Glomerular endothelial cell (primary cell): ENCODE measurements at places on chromosomes 5 and 9. TPM values are rescaled to one million over a fixed set of nuclear protein-coding genes. Genes with fewer than 3 reads are reported as not detected.

GRCh38 chr9:130915096-130915447 is 18.5 kb upstream of the QRFP start:
- DNase-seq, result no peak

- DNase-seq, result no peak
These were observed 76.4 kb downstream of the MED27 start for GRCh38 chr9:132003319-132003704.

DNA sequence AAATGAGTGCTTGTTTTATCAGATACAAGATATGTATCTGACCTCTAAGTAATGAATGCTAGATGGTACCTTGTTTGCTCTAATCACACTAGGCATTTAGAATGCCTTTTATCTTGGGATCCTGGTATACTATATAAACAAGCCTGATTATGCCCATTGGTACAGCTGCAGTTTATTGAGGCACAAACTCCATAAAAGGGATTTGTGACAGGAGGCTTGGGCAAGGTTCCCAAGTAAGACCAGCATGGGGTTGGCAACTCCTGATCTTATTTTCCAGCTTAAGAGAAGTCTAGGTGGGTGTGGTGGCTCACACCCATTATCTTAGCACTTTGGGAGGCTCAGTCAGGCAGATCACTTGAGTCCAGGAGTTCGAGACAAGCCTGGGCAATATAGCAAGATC is 93.9 kb upstream of the DMRT1 start:
- DNase-seq, result no peak

Gene HMGCR
- 42.5 and 70.4 TPM in 2 replicates for total RNA-seq

Gene FPGS
- total RNA-seq, result 72.6 and 91.9 TPM in 2 replicates

Gene ZDHHC11
- total RNA-seq, result 0.24 and 0.70 TPM in 2 replicates

- DNase-seq, result peak; percentile 75
These were observed 29.3 kb downstream of the PCDH1 start for GRCh38 chr5:141848744-141849414.

GRCh38 chr9:8822667-8823025 is 1023.1 kb upstream of the DMAC1 start:
- no peak for DNase-seq

Gene PCDHB7
- total RNA-seq, result 1.6 and 2.4 TPM in 2 replicates

GRCh38 chr5:180421672-180422071 is 68.5 kb upstream of the GFPT2 start:
- DNase-seq, result no peak

DNA sequence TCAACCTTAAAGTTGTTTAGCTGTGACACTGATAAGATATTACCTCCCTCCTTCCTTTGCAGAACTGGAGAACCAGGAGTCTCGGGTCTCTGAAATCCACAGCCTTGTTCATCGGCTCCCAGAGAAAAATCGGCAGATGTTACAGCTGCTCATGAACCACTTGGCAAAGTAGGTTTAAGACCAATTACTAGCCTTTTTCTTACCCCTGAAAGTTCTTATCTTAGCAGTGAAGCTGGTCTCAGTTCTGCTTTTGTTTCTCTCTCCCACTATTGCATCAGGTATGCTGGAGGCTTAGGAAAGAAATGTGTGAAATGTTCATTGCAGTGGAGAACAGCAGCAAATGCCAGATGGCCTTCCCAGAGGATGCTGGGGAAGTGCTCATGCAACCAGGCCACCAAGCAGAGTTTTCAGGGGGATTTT is 287.4 kb downstream of the ARHGAP26 start:
- no peak for DNase-seq

DNA sequence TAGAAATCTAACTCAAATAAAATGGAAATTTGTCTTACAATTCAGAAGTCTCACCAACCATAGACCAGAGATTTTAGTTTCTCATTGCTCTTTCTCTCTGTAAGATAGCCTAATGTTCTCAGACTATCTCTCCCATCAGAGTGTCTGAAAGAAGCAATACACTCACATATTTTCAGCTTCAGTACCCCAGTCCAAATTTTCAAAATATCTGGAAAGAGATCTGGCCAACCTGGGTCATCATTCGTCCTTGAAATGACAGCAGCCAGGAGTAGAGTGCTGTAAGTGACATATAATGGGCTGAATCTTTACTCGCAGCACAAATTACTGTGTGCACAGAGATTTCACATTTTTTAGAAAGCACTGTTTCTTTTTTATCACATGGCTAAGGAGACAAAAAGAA is 313.3 kb upstream of the PRR16 start:
- no peak for DNase-seq

- DNase-seq, result no peak
These were observed 1.7 kb downstream of the PRDM6 start for GRCh38 chr5:123090661-123091297.

Gene EIF4EBP3
- 1.3 and 3.0 TPM in 2 replicates for total RNA-seq

- DNase-seq, result no peak
These were observed 14.2 kb downstream of the SLIT3 start for GRCh38 chr5:169286572-169287300.

Gene TAF11L5
- not detected in 2 replicates for total RNA-seq

Gene SLC2A8
- 16.5 and 17.9 TPM in 2 replicates for total RNA-seq

DNA sequence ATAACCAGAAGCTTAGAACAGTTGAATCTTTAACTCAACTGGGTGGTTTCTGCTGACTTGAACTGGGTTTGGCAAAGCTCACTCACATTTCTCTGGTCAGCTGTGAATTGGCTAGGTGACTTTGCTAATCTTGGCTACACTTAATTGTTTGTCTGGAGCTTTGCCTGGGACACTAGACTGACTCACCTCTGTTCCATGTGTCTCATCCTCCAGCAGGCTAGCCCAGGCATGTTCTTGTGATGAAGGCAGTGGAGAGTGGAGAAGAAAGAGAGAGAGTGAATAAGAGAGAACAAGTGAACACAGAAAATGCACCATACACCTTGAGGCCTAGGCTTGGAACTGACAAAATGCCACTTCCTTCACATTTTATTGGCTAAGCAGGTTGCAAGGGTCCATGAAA is 32.6 kb downstream of the SPATA31D1 start:
- DNase-seq, result no peak
